NAMALWA (cell line): ENCODE measurements at places on chromosomes 13 and 19.

GRCh38 chr19:33644284-33644836, 22.6 kb downstream of the CHST8 start:
- no peak for DNase-seq

- no peak for DNase-seq
Measured at GRCh38 chr13:52750713-52751112, 11.1 kb upstream of the CNMD start.

DNA sequence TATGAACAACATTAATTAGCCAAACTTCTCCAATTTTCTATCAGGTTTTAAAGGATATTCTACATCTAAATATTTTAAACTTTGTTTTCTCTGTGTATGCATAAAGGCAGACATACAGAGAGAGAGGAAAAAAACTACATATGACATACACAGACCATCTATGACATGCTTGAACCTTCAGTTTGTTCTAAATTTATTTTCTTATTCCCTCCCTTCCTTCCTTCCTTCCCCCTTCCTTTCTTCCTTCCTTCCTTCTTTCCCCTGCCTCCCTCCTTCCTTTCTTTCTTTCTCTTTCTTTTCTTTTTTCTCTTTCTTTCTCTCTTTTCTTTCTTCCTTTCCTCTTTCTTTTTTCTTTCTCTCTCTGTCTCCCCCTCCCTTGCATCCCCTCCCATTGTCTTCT, 35.8 kb upstream of the CD70 start:
- no peak for DNase-seq

- DNase-seq = no peak
Measured at GRCh38 chr13:103803349-103803748, 737.1 kb upstream of the SLC10A2 start.

GRCh38 chr19:51096473-51097165, 11.6 kb downstream of the CTU1 start:
- peak; percentile 49 for DNase-seq

DNA sequence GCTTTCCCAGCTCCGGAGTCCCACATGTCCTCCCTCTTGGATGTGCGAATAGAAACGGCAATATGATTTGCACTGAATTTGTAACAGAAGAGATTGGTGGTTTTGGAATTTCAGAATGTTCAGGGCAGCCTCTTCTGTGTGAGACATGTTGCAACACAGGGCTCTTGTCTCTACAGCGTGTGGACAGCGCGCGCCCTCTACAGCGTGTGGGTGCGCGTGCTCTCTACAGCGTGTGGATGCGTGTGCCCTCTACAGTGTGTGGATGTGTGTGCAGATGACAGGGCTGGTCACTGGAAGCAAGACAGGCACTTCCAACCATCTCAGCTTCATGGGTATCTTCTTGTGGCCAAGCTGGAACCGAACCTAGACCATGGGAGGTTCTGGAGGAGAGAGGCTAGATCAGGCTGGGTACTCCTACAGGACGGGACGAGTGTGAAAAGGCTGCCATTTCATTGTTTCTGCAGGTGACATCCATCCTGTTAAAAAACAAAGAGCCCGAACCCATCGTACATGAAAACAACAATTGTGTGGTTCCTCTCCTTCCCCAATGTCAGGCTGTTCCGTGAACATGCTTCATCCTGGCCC, 78.4 kb downstream of the TEX29 start:
- DNase-seq = no peak

DNA sequence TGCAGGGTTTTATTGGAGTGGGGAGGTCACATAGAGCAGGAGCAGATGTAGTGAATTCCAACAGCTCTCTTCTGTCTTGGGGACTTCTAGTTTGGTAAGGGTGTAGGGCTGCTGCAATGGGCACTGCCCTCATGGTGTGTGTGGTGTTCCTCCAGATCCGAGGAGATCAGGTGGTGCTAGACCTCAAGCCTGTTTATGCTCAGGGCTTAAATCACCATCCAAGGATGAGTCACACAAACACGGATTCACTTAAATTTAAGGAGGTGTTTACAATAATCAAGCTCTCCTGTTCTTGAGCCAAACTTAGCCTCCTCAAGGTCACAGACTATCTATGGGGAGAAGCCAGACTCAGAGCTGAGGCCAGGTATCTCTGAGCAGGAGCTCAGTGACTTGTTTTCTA, 23.0 kb downstream of the HS6ST3 start:
- no peak for DNase-seq

DNA sequence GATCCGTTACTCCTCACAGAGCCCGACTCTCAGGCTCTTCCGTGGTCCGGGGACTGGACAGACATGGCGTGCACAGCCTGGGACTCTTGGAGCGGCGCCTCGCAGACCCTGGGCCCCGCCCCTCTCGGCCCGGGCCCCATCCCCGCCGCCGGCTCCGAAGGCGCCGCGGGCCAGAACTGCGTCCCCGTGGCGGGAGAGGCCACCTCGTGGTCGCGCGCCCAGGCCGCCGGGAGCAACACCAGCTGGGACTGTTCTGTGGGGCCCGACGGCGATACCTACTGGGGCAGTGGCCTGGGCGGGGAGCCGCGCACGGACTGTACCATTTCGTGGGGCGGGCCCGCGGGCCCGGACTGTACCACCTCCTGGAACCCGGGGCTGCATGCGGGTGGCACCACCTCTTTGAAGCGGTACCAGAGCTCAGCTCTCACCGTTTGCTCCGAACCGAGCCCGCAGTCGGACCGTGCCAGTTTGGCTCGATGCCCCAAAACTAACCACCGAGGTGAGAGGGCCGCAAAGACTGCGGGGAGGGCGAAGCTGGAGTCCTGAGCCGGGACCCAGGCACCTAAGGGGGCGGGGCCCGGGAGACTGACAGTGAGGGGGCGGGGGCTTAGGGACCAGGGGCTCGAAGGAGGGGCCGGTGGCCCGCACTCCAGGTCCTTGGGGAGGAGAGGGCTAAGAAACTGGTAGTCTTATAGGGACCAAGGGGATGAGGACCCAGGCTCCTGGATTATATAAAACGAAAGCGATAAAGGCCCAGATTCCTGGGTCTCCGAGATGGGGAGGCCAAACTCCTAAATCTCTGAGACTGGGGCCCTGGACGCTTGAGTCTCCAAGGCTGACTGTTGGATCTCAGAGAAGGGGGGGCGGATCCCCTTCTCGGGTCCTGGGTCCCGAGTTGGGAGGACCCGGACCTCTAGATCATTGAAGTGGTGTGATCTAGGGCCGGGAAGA, 2.0 kb downstream of the ETV2 start:
- peak; percentile 89 for DNase-seq
